ENCODE measurements at places on chromosomes 1 and 21. TPM values are rescaled to one million over a fixed set of nuclear protein-coding genes. Genes with fewer than 3 reads are reported as not detected.

DNA sequence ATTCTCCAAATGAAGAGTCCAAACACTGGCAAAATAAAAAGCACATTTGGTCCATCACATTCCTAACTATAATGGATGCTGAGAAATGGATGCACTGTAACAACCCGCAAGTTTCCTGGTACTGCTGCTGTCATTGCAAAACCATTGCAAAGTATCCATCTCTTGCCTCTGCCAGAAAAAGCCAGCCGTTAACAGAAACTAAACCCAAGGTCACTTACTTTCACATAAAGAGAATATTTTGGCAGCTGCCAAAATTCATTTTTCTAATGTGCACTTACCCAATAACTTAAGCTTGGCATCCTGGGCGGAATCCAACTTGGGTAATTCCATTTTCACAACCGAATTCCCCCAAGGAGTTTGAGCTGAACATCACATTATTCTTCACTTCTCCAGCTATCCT, 77.0 kb upstream of the LRRC8D start:
- ATAC-seq: no peak

DNA sequence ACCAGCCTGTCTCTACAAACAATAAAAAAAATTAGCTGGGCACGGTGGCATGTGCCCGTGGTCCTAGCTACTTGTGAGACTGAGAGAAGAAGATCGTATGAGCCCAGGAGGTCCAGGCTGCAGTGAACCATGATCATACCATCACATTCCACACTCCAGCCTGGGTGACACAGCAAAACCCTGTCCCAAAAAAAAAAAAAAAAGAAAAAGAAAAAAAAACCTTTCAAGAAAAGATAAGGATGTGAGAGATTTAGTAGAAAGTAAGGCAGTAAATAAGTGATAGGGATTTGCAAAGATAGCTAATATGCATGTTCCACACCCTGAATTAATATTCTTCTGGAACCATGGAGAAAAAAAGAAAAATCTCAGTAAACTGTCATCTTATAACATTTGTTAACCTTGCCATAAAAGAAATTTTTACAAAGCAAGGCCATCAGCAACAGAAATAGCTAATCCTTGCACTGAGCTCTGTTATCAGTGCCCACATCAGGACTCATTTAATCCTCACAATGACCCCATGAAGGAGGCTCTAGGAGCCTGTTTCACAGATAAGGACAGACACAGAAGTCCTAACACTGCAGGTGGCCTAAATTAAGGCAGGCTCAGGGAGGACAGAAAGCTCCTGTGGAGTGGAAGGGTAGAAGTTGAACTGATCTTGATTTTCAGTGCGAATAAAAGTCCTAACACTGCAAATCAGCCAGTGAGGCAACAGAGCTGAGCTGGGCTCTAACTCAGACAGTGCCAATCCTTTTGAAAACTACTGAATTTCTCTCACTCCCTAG, 7.6 kb downstream of the GNB1 start:
- no peak for ATAC-seq

DNA sequence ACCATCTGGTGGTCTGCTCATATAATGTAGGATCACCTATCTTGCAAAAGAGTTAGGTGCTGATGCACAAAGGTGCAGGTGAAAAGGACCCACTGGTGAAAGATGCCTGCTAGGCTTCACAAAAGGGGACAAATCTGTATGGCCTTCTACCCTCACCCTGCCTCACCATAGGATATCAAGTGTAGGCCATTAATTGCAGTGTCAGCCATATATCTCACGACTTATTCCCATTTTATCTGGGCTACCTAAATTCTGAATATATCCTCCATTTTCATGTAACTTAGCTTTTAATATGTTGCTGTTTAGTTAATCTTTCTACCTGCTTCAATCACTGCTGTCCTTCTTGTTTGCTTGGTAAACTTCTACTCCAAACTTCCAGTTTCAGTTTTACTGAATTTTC, 84.2 kb upstream of the DPH5 start:
- ATAC-seq: no peak

DNA sequence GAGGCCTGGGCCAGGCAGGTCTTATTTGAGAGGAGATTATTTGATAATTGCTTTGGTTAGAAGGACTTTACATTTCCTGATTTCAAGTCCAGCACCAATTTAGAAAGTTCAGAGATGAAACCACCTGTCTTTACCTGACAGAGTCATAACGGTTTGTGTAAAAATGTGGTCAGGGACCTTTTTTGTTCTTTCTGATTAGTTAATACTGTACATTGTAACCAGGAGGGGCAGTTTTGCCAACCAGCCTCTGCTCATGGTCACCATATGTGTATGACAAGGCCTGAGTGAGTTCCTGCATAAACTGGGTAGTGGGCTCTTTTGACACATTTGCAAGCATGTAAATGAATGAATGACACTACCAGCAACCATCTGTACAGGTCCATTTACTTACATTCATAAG, 55.8 kb downstream of the VANGL1 start:
- ATAC-seq: no peak

GRCh38 chr1:87958201-87958600, 629.5 kb downstream of the LMO4 start:
- no peak for ATAC-seq

DNA sequence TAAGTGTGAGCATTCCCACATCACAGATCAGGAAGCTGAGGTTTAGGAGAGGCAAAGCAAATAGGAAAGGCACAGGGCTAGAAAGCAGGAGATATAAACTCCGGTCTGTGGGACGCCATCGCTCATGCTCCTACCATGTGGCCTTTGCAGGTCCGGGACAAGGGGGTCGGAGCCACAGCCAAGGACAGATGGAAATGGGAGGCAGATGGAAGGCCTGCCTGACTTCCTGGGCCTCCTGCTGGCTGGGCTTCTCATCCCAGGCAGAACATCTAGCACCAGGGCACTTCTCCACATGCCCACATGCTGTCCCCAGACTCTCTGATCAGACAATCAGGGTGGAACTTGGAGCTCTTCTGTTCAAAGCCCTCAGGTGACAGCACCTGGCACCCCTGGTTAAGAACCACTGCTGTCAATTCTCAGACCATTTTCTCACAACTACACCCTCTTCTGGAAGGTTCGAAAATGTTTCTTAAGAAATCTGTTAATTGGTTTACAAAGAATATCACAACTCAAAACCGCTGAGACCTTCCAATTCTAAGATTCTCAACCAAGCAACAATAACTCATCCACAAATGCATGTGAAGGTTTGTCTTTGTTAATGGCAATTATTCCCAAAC, 173.3 kb upstream of the EDN2 start:
- ATAC-seq: no peak

DNA sequence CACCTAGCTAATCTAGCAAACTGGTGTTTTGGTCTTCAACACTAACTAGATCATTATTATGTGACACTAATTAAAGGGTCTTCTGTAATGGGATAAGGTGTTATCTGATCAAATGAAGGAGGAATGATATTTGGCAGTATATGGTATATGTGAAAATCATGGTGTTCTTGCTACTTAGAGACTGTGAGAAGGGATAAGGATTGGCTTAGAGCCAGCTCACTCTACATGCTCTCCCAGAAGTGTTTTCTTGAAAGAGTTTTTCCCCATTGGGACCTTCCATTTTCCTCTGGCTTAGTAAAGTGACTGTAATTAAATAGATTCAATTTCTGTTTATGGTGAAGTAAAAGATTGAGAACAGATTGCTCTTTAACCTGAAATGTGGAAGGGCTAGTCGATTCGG, 71.2 kb upstream of the RGL1 start:
- ATAC-seq: no peak

DNA sequence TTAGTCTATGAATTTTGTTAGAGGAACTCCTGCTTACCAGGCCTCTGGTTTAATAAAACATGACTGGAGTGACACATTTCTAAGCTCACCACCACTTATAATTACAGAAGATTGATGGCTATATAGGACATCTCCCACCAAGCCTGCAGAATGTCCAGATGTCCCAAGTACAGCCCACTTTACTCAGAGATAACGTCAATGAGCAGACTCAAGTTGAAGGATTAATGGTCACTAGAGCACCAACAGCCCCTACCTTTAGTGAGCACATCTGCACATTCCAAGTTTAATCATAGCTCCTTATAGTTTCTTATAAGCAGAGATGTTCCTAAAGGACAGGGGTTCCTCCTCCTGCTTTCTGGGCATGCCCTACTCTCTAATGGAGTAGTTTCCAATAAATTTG, 37.4 kb upstream of the IL20 start:
- ATAC-seq: no peak

- ATAC-seq: no peak
These were observed 74.5 kb upstream of the GUCA2A start for GRCh38 chr1:42239041-42239440.

CCDC17 gene
- total RNA-seq: 1.2 TPM

LAMTOR5 gene
- total RNA-seq: 112 TPM

GBP4 gene
- 5.0 TPM for total RNA-seq

CAMTA1 gene
- total RNA-seq: 158 TPM

GPR89B gene
- 6.0 TPM for total RNA-seq
